ENCODE measurements at places on chromosomes 2 and 18. TPM values are rescaled to one million over a fixed set of nuclear protein-coding genes. Genes with fewer than 3 reads are reported as not detected.

DNA sequence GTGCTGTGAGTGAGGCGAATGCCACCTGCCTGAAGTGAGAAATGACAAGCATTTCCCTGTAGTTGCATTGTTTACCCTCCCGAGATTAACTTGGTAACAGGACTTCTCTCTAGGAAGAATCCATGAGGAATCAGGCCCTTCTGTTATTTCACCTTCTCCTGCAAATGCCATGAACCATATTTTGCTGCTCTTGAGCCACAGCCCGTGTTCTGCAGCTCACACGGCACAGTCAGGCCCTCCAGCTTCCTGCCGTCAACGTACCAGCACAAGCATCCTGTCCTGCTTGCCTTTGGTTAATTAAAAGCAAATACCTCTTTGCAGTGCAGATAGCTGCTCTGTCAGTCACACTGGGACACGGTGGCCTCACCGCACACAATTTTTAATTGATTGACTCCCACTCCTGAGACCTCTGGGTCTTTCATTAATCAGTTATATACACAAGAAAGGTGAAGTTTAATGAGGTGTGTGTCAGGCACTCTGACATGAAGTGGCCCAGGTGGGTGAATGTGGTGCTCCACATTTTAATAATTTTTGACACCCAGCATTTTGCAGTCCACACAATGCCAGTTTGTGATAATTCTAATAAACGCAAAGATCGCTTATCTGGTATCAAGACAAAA, 95.3 kb upstream of the ASB18 start:
- no peak for DNase-seq

DNA sequence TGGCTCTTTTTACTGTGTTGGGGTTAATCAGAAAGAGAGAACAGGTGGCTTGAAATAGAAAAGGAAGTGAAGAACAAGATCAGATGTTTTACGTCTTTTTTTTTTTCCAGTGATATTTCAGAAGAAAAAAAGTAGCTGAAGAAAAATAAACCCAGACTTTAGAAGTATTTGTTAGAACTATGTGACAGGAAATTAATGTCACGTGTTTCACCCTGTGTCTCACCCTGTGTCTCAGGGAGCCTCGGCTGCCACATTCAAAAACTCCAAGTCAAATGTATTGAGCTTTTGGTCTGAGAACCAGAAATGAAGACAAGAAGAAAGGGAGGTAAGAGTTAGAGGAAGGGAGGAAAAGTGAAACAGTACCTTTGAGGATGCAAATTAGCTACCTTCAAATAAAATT, 38.0 kb downstream of the AKAIN1 start:
- DNase-seq: no peak

- no peak for DNase-seq
Observed at GRCh38 chr2:128797937-128798336, 479.3 kb upstream of the HS6ST1 start.

DNA sequence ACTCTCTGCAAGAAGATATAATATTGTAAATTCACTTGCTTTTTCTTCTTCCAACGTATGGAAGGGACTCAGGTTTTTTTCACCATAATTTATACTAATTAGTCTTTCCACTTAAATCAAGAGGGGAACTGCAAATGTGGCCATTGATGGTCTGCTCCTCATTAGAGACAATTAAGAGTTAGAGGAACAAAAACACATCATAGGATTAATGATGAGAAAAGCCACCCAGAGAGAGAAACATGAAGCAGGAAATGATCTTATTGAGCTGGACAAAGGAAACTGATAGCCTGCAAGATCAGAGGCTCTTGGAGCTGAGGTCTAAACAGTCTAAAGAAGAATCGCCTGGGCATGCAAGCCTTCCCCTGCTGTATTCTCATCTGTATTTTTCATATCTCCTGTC, 151.2 kb upstream of the NRP2 start:
- no peak for DNase-seq

- DNase-seq: no peak
Observed at GRCh38 chr2:148896136-148896535, 21.1 kb downstream of the KIF5C start.

Gene UGT1A3
- total RNA-seq: not detected

Gene GALNT3
- total RNA-seq: 0.17 TPM

Gene TFCP2L1
- total RNA-seq: 0.17 TPM
